Stimulated activated CD4-positive, alpha-beta T cell treated with anti-CD3 and anti-CD28 coated beads, Interleukin-1b, Interleukin-23, amount 100 ng/mL, for 1 hour (primary cell): ENCODE measurements at places on chromosomes 3 and 15.

- no peak for DNase-seq
These were observed 368.0 kb upstream of the AGTR1 start for GRCh38 chr3:148329481-148330235.

DNA sequence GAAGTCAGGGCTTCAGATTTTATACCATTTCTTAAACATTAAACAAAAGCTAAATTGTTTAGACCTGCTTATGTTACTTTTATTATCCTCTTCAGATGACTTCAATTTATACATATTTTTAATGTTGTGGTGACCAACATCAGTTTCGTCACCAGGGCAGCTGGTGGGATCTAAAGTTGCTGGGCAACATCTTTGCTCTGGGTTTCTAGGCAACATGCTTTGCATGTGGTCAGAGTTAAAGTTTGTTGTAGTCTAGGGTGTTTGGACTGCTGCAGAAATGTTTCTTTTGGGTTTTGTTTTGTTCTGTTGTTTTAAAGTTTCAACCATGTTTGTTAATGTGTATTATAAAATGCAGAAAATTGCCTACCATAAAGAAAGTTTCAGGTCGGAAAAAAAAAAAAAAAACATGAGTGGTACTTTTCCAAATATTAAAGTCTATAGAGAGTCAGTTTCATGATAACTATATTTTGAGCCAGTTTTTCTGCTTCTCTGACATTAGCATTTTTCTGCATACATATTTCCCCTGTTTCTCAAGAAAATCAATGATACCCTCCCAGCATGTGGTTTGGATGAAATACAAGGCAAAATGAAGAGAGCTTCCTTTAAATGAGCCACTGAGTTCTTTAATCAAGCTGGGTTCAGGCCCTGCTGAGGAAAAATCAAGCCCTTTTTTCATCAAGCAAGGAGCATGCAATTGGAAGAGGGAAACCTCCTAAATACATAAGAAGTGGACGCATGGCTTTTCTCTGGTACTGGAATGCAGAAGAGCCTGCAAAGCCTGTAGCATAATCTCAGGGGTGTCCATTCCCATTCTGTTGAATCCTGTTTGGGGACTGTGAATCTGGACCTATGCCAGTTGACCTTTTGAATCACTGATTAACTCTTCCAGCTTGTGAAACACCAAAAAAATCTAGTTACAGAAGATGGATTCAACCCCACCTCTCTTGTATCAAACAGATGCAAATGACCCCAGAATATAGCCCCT, 35.0 kb upstream of the VGLL3 start:
- no peak for DNase-seq

DNA sequence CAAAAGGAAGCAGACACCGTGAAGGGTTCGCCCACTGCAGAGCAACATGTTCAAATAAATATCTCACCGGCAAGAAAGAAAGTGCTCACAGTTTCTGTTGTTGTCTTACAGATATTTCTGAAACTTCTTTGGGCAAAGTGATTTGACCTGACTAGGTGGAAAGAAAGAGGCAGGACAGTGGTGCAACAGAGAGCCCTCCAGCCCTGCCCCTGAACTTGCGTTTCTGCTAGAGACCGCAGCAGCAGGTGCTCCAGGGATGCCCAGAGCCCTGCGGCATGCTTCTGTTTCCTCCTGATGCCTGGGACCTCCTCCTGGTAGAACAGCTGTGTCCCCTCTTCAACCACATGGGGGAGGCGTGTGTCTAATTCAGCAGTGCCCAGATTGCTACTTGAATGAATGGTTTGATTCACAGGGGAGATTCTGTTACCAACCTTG, 123.4 kb downstream of the ATP10A start:
- no peak for DNase-seq

DNA sequence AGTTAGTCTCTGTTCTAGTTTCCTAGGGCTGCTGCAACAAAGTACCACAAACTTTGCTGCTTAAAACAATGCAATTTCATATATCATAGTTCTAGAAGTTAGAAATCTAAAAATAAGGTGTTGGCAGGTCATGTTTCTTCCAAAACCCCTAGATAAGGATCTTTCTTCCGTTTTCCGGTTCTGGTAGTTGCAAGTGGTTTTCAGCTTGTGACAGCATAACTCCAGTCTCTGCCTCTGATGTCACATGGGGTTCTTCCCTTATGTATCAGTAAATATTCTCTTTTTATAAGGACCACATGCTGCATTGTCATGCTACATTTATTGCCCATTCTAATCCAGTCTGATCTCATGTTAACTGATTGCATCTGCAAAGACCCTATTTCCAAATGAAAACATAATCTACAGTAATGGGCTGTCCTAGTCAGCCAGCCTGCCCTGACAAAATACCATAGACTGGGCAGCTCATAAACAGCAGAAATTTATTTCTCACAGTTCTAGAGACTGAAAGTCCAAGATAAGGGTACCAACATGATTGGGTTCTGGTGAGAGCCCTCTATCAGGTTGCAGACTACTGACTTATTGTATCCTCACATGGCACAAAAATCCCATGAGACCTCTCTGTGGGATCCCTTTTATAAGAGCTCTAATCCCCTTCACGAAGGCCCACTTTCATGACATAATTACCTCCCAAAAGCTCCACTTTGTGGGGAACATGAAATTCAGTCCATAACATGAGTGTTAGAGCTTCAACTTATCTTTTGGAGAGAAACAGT, 642.0 kb upstream of the NAALADL2 start:
- no peak for DNase-seq

GRCh38 chr3:14042680-14043079, 82.0 kb downstream of the CHCHD4 start:
- DNase-seq: no peak

GRCh38 chr3:50623840-50624474, 7.0 kb downstream of the MAPKAPK3 start:
- DNase-seq: no peak

- no peak for DNase-seq
These were observed 107.9 kb downstream of the APBA2 start for GRCh38 chr15:28993720-28994053.

GRCh38 chr3:171058058-171058457, 31.5 kb upstream of the SLC2A2 start:
- no peak for DNase-seq

- DNase-seq: no peak
These were observed 63.2 kb upstream of the SPPL2A start for GRCh38 chr15:50828610-50829206.

DNA sequence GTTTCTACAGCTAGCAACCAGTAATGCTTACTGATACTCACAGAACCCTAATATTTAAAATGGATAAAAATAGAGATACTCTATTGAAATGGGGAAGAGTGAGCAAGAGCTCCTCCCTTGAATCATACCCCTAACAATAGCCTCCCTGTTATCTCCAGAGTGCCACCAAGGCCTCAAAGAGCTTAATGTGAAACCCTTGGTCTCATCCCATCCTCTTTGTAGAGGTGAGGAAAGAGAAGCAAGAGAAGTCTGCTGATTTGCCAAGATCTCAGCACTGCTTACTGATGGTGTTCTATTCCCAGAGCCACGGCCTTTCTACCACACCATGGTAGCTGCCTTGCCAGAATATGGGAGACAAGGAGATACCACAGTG, 463.4 kb upstream of the PROK2 start:
- no peak for DNase-seq

DNA sequence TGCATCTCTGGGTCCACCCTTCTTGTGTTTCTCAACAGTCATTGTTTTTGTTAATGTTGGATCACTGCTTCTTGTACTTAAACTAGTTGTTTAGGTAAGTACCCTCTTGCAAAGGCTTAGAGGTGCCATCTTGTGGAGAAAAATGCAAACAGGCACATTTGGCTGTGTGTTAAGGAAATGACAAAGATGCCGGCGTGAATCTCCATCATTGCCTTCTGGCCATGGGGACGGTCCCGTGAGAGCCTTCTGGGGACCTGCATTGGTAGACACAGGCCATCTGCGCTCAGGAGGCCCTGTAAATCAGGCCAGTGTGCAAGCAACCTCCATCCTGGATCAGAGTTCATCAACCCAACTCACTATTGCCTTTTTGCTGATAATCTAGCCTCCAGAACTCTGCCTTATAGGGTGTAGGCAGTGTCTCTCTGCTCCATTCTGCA, 158.6 kb upstream of the NR2E3 start:
- DNase-seq: no peak

DNA sequence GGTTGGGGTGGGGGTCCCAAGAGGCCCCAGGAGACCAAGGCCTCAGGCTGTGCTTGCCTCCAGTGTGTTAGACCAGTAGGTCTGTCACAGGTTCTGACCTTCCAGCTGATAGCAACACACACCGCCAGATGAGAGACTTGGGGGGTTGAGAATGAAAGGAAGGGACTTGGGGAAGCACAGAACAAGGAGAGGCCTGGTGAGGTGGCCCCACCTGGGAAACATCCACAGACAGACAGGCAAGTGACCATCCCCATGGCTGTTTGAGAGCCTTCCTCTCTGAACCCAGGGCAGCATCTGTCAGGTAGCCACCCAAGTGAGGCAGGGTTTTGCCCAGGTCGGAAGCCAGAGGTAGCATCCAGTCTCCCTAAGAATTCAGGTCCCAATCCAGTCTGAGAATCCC, 35.0 kb upstream of the VPS8 start:
- no peak for DNase-seq

DNA sequence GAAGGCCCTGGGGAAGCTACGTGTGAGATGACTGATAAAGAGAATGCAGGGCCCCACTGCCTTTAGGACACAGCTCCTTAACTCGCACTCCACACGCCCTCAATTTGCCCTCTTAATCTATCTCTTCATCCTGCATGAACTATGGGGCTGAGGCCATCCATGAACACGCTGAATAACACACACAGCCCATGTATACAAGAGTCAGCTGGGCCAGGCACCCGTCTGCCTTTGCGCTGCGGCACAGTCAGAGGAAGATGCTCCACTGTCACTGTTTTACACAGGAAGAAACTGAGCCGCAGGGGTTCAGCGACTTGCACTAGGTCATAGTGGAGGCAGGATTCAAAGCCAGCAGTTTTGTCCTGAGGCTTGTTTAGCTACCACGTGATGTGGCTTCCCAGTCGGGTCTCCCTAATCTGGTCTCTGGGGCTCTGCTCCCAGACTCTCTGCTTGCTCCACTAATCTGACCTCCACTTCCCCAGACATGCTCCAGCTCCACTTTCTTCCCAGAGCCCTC, 43.9 kb downstream of the TLE3 start:
- DNase-seq: no peak

DNA sequence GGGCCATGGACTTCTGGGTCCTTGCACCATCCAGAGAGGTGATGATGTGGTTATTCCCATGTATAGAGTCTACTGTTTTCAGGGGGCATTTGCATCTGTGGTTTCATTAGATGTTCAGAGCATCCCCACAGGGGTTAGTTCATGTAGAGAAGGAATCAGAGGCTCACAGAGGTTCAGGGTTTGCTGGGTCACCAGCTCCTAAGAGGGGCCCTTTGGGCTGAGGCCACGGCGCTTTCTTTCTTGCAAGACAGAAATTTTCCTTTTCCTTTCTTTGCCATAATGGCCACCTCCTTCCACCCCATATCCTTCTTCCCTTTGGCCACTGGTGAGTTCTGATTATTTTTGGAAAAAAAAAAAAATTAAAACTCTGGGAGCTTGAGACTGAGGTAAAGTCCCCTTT, 62.3 kb downstream of the APBA2 start:
- DNase-seq: no peak

DNA sequence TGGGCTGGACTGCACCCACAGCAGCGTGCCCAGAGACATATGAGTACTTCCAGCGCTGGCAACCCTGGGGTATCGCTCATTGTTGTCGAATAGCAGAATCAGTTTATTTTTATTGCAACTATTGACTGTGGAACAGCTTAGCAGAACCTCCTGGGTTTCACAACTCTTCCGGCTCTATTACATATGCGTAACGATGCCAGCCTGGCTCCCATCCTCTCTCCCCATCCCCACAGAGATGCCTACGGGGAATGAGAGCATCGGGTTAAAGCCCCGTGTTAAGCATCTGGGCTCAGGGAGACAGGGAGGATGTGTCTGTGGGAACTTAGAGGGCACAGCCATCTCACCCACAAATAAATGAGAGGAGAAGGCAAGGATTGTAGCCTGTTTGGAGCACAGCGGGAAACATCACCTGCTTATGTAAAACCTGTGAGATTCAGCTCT, 76.6 kb upstream of the DLG1 start:
- no peak for DNase-seq

- no peak for DNase-seq
These were observed 36.0 kb downstream of the NR2F2 start for GRCh38 chr15:96366526-96366877.

DNA sequence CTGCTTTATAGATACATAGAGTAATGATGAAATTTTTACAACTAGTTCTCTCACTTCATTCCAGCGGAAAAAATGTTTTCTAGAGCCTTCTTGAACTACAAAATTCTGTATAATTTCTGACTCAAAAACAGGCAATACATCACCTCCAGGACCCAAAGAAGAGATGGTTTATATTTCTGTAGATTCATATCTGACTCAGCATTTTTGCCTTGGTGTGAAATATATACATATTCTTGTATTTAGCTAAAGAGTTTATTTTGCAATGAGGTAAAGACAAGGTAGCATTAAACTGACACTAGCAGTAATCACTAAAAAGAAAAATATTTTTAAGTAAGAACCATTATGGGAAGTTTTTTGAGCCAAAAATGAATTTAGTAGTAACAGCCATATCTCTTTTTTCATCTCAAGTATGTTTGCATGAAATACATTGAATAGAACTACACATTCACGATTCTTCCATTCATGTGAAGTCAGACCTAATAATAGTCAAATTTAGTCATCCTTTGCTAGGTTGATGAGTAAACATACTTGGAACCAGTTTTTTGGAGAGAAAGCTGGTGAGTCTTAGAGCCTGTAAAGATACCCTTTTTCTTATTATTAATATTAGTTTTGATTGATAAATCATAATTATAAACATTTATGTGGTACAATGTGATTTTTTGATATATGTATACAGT, 31.6 kb downstream of the COL8A1 start:
- no peak for DNase-seq

DNA sequence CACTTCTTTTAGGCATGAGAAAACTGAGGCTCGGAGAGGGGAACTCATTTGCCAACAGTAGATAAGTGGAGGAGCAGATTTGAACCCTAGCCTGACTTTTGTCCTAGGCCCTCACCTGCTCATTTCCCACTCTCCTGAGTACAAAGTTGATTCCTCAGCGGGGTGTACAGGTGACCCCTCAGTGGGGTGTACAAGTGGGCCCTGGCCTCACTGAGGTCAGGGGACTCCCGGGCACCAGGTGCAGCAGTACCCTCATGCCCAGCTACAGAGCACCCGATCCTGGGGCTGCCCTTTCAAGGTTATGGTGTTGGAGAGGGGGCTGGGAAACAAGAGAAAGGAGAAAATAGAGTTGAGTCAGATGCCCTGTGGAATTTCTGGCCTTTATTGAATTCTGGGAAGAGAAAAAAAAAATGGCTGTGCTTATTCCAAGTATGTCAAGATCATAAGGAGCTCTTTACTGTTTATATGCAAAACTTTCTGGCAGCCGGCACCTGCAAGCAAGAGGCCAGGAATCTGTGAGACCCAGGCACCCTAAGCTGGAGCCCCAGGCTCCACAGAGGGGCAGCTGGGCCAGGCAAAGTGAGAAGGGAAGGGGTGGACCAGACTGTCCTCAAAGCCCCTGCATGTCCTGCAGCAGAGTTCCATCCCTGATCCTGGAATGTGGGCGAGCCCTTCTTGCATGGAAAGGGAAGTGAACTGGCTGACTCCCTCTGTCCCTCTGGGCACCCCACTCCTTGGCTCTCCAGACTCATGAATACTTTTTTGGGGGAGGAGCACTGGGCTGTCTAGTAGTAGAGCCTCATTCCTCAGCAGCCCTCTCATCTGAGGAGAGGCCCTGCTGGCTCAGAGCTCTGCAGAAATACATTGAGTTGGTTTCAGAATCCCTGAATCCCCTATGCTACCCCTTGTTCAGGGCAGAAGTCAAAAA, 43.1 kb downstream of the AMOTL2 start:
- no peak for DNase-seq

- DNase-seq: no peak
These were observed 6.3 kb upstream of the PLXND1 start for GRCh38 chr3:129612534-129613366.

GRCh38 chr3:111668888-111669488, 73.8 kb upstream of the ZBED2 start:
- DNase-seq: no peak
